ENCODE measurements at places on chromosomes 6 and 20.

DNA sequence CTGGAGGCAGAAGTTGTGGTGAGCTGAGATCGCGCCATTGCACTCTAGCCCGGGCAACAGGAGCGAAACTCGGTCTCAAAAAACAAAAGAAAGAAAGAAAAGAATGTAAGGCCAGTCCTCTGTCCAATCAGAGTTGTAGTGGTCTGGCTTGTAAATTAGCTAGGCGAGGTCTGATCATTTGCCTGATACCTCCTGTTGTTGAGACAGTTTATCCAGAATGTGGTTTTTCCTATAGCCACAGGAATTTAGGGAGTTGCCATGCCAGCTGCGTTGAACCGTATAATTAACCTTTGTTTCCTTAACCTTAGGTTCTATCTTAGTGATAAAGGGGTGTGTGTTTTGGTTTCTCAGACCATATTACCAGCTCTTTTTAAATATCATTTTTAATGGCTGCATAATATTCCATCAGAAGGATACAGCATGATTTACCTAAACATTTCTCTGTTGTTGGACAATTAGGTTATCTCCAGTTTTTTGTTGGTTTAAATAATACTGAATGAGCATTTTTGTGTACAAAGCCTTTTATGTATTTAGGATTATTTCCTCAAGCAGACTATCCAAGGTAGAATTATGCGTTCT is 11.7 kb upstream of the PPARD start:
- no peak for DNase-seq

DNA sequence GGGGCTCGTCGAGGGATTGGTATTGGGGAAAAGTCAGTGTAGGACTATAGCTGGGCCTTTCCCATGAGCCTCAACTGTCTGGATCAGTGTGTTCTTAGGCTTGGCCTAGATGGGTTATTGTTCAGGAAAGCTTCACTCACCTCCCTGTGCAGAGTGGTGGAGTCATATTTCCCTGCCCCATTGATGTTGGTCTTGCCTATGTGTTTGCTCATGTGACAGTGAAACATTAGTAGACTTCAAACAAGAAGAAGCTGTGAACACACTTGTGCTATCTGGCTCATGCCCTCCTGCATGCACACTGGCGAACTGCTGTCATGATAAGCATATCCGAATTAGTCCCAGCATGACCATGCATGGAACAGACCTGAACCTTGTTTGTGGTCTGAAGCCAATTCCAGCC is 171.1 kb downstream of the DHX35 start:
- DNase-seq: no peak

DNA sequence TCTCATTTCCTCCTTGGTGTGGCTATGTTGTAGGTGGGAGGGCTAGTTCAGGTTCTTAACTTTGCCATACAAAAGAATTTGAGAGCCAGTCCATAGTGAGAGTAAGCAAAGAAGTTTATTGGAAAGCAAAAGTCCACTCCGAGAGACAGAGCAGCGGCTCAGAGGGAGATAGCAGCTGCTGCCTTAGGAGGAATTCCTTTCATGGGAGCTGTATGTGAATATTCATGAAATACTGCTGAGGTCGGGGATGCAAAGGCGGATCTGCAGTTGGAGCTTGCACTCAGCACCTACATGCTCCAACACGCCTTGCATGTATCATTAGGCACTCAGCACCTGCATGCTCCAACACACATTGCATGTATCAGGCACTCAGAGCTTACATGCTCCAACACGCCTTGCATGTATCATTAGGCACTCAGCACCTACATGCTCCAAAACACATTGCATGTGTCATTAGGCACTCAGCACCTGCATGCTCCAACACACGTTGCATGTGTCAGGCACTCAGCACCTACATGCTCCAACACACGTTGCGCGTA is 54.9 kb downstream of the CDH4 start:
- DNase-seq: no peak

GRCh38 chr6:43990275-43990626 is 137.0 kb downstream of the MRPL14 start:
- DNase-seq: no peak

Data from stimulated activated CD4-positive, alpha-beta T cell treated with anti-CD3 and anti-CD28 coated beads, Interleukin-1b, Interleukin-23, amount 100 ng/mL, for 1 hour (primary cell).